Central memory CD8-positive, alpha-beta T cell (primary cell): ENCODE measurements at places on chromosomes 1 and 21.

DNA sequence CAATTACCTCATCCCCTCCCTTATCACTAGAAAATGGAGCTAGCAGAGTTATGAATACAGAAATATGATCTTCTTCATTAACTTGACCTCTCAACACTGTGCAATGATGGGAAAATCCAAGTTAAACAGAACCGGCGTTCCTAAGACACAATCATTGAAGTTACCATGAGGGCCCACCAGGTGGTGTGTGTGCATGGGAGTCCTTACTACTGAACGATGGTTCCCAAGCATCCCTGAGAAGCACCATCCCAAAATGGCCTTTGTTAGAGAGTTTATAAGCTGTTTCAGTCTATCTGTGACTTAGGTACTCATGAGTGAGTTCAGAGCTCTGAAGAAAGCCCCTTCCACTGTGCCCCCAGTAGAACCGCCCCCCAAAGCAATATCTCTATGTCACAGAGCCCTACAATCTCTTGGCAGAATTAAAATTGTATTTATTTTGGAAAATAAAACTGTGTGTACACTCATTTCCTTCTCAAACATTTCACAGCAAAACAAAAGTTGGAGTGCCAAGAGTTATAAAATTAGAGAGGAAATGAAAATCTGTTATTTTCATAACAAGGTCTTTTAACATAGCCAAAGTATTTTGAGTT, 56.8 kb downstream of the PLD5 start:
- no peaks in the 10 kb centered on the region for H3K4me1 ChIP-seq
- DNase-seq = no peak
- H3K27ac ChIP-seq = no peak overlapping the region

DNA sequence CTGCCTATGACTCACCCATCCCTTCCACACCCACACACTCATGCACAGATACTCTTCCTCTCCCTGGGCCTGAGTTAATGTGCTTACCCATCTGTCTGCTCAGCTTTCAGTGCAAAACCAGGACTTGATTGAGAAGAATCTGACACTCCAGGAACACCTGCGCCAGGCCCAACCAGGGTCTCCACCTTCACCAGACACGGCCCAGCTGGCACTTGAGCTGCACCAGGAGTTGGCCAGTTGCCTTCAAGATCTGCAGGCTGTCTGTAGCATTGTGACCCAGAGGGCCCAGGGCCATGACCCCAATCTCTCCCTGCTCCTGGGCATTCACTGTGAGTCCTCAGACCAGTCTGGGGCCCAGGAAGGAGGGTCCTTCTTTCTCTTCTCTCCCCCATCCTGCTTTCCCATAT, 3.5 kb upstream of the SH3BGRL3 start:
- H3K27me3 ChIP-seq = no peaks in the 10 kb centered on the region
- no peak for DNase-seq
- peak overlapping the region; percentile 16 for H3K4me3 ChIP-seq
- H3K27ac ChIP-seq = peak overlapping the region; percentile 61
- H3K4me1 ChIP-seq = peaks cover 55% of the 10 kb centered on the region
- peaks cover 17% of the 10 kb centered on the region for H3K36me3 ChIP-seq

GRCh38 chr1:115067161-115067859, 22.0 kb downstream of the TSPAN2 start:
- H3K4me1 ChIP-seq = peaks cover 39% of the 10 kb centered on the region
- DNase-seq = no peak
- no peak overlapping the region for H3K27ac ChIP-seq
- peaks cover 9% of the 10 kb centered on the region for H3K36me3 ChIP-seq

- H3K36me3 ChIP-seq = no peaks in the 10 kb centered on the region
- no peak overlapping the region for H3K4me3 ChIP-seq
- peaks cover 20% of the 10 kb centered on the region for H3K27me3 ChIP-seq
- no peak for DNase-seq
Observed at GRCh38 chr1:113415310-113416070, 25.2 kb downstream of the MAGI3 start.

DNA sequence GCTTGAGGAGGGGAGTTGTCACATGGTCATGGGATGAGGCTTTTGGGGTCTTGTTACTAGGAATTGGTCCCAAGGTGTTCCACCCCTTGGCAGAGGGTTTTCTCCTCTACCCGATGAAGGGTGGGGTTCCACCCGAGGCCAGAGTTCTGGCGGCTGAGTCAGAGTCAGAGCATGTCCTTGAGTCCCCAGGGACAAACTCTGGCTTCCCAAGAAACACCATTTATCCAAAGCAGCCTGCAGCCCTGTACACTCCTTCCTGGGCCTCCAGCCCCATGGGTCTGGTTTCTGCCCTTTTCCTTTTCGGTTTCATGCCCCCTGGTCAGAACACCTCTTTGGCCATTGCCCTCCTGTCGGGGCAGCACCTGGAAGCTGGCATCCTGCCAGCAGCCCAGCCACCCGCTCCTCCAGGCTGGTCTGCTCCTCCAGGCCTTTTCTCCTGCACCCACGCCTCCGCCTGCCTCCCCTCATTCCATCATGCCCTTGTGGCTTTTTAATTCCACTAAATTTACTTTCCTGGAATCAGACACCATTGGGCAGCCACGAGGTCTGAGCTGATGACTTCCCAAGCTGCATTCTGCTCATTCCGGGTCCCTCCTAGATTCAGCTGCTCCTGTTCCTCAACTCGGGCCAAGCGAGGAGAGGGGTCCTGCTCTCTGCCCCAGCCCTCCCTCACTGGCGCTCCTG, 301.7 kb upstream of the VAMP3 start:
- no peak for DNase-seq
- no peaks in the 10 kb centered on the region for H3K36me3 ChIP-seq
- peaks cover 38% of the 10 kb centered on the region for H3K27me3 ChIP-seq
- H3K4me1 ChIP-seq = no peaks in the 10 kb centered on the region
- no peak overlapping the region for H3K4me3 ChIP-seq

DNA sequence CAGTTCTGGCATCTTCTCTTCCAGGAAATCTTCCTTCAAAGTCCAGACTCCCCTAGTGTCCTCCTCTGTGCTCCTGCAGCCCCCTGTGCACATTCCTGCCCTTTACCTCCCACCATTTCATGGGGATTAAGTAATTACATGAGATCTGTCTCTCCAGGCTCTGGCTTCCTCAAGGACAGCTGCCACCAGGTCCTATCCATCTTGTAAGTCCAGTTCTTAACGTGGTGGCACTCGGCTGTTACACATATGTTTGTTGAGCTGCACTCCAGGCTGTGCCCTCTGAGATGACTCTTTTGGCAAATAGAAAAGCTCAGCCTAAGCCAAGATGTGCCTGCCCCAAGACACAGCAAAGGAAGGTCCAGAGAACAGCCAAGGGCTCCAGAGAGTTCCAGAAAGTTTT, 57.4 kb upstream of the CAMK1G start:
- H3K4me3 ChIP-seq = no peak overlapping the region
- H3K27ac ChIP-seq = no peak overlapping the region
- H3K27me3 ChIP-seq = peaks cover 49% of the 10 kb centered on the region
- no peaks in the 10 kb centered on the region for H3K4me1 ChIP-seq
- DNase-seq = no peak

GRCh38 chr1:197632005-197632404, 143.3 kb downstream of the DENND1B start:
- H3K27me3 ChIP-seq = no peaks in the 10 kb centered on the region
- H3K27ac ChIP-seq = no peak overlapping the region
- peaks cover 12% of the 10 kb centered on the region for H3K4me1 ChIP-seq
- no peak for DNase-seq
- peaks cover 3% of the 10 kb centered on the region for H3K36me3 ChIP-seq

DNA sequence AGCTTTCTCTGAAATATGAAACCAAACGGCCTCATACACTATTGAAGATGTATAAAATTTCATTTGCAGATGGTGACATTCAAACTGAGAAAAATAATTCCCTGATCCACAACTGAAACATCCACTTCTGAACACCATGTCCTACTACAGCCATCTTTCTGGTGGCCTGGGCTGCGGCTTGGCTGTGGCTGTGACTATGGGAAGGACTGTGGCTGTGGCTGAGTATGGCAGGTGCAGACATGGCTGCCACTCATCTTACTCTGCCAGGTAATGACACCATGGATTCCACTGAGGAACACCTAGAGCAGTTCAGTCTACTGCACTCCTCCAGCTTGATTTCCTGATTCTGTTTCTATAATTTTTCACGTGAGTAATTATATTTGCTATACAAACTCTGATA, at the start of gene KRTAP20-4:
Gene KRTAP20-4, plus strand, starts transcription at position 106 of the 400 bp plus-strand sequence.
- DNase-seq = no peak
- H3K27ac ChIP-seq = no peak within 1 kb of the TSS
- no peak within 1 kb of the TSS for H3K4me3 ChIP-seq
- H3K4me1 ChIP-seq = no peaks in the 10 kb centered on the region
- no peaks in the 10 kb centered on the region for H3K36me3 ChIP-seq

- H3K36me3 ChIP-seq = peaks cover 65% of the 10 kb centered on the region
- no peaks in the 10 kb centered on the region for H3K27me3 ChIP-seq
- peaks cover 77% of the 10 kb centered on the region for H3K4me1 ChIP-seq
- no peak for DNase-seq
Observed at GRCh38 chr1:27883536-27883935, 11.2 kb downstream of the THEMIS2 start.

- H3K4me3 ChIP-seq = no peak overlapping the region
- DNase-seq = no peak
- no peaks in the 10 kb centered on the region for H3K36me3 ChIP-seq
- no peak overlapping the region for H3K27ac ChIP-seq
- H3K27me3 ChIP-seq = peaks cover 65% of the 10 kb centered on the region
Observed at GRCh38 chr1:55040933-55041494, 1.7 kb downstream of the PCSK9 start.

- peaks cover 3% of the 10 kb centered on the region for H3K27me3 ChIP-seq
- no peaks in the 10 kb centered on the region for H3K4me1 ChIP-seq
- DNase-seq = no peak
- no peak overlapping the region for H3K4me3 ChIP-seq
- H3K27ac ChIP-seq = no peak overlapping the region
Observed at GRCh38 chr1:30915491-30916230, 7.1 kb upstream of the SDC3 start.

DNA sequence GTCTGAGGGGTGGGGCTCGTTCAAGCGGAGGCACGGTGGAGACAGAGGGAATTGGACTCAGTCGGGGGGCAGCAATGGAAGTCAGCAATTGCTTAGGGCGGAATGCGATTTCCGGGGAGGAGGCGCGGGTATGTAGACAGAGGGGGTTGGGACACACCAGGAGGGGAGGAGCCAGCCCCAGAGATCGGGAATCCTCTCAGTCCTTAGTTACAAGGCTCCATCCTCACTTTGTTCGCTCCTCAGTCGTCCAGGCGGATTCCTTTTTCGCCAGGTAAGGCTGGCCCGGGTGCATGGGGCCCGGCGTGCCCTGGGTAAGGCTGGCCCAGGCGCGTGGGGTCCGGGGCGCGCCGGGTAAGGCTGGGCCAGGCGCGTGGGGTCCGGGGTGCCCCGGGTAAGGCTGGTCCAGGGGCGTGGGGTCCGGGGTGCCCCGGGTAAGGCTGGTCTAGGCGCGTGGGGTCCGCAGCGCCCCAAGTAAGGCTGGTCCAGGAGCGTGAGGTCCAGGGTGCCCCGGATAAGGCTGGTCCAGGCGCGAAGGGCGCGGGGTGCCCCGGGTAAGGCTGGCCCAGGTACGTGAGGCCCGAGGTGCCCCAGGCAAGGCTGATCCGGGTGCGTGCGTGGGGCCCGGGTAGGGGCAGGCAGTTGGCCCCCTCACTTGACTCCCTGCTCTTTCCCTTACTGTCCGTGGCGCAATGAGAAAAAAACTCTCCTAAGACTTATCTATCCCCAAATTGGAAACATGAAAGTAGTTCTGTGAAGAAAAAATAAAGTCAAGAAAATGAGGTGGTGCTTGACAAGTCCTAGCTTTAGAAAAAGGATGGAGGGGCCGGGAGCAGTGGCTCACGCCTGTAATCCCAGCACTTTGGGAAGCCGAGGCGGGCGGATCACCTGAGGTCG, at the start of gene L1TD1:
Gene L1TD1, plus strand, starts transcription at position 199 of the 894 bp plus-strand sequence. CDS start 11,780 bp downstream, outside the sequence.
- no peak within 1 kb of the TSS for H3K4me3 ChIP-seq
- no peak within 1 kb of the TSS for H3K27ac ChIP-seq
- DNase-seq = no peak
- no peaks in the 10 kb centered on the region for H3K36me3 ChIP-seq
- H3K4me1 ChIP-seq = no peaks in the 10 kb centered on the region

- peak overlapping the region; percentile 90 for H3K27ac ChIP-seq
- H3K36me3 ChIP-seq = peaks cover 4% of the 10 kb centered on the region
- H3K4me3 ChIP-seq = peak overlapping the region; percentile 87
Observed at GRCh38 chr1:46533179-46533864, 18.1 kb downstream of the KNCN start.

DNA sequence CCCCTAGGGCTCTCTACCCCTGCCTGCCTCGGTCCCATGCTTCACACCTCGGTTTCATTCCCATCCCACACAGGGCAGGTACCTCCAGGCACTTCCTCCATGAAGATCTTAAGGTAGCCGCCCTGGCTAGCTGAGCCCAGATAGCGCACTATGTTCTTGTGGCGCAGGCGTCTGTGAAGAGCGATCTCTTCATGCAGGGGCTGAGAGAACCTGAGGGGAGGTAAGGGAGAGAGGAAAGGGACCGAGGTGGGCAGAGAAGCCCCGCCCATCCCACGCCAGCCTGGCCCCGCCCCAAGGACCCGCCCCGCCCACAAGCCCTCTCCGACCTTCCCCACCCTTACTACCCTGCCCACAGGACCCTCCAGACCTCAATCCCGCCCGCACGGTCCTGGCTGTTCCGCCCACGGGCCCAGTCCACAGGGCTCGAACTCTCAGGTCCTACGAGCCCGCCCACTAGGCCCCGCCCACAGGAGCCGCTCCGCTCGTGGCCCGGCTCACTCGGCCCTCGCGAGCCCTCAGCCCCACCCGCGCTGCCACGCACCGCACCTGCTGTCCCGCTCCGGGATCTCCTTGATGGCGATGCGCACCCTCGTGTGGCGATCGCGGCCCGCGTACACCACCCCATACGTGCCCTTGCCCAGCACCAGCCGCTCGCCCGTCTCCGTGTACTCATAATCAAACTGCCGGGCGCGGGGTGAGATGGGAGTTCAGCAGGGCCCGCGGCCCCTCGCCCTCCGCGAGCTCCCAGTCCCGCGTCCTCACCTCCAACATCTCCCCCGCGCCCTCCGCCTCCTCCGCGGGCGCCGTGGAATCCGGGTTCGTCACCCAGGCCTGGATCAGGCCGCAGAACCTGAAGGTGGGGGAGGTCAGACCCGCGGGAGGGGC, 6.4 kb downstream of the MAP3K6 start:
- peak overlapping the region; percentile 54 for H3K27ac ChIP-seq
- H3K4me1 ChIP-seq = peaks cover 47% of the 10 kb centered on the region
- peaks cover 15% of the 10 kb centered on the region for H3K36me3 ChIP-seq

- peaks cover 31% of the 10 kb centered on the region for H3K27me3 ChIP-seq
- H3K4me3 ChIP-seq = no peak overlapping the region
- DNase-seq = no peak
- H3K4me1 ChIP-seq = peaks cover 18% of the 10 kb centered on the region
Observed at GRCh38 chr1:84877592-84877991, 15.4 kb downstream of the LPAR3 start.

DNA sequence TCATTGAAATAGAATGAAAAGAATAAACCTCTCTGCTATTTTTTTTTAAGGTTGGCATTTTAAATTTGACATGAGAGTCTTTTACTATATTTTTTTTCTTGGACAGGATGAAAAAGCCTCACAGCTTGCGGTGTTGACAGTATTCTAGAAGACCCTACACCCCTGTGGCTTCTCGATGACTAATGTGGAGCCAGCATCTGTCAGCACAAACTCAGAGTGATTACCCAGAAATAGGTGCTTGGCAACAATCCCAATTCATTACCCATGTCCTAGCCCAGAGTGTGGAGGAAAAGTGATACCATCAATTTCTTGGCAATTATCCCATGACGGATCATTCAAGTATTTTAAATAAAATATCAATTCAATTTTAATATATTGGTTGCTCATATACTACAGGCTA, 186.8 kb upstream of the MAP1LC3C start:
- H3K27me3 ChIP-seq = no peaks in the 10 kb centered on the region
- H3K4me3 ChIP-seq = no peak overlapping the region
- no peak for DNase-seq
- no peak overlapping the region for H3K27ac ChIP-seq
- H3K36me3 ChIP-seq = no peaks in the 10 kb centered on the region

GRCh38 chr1:164605254-164606091, 46.5 kb downstream of the PBX1 start:
- no peaks in the 10 kb centered on the region for H3K27me3 ChIP-seq
- H3K36me3 ChIP-seq = peaks cover 2% of the 10 kb centered on the region
- H3K4me3 ChIP-seq = no peak overlapping the region
- DNase-seq = no peak
- H3K27ac ChIP-seq = no peak overlapping the region
